ENCODE measurements at places on chromosomes 7 and 10.

DNA sequence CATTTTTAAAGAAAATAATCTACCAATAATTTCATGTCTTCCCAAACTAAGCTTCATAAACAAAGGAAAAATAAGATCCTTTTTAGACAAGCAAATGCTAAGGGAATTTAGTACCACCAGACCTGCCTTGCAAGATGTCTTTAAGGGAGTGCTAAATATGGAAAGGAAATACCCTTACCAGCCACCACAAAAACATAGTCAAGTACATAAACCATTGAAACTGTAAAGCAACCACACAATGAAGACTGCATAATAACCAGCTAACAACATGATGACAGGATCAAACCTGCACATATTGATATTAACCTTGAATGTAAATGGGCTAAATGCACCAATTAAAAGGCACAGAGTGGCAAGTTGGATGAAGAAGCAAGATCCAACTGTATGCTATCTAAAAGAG, 586.5 kb upstream of the NRG3 start:
- no peak for DNase-seq

GRCh38 chr10:100382553-100382952, 35.5 kb downstream of the SCD start:
- DNase-seq: no peak

DNA sequence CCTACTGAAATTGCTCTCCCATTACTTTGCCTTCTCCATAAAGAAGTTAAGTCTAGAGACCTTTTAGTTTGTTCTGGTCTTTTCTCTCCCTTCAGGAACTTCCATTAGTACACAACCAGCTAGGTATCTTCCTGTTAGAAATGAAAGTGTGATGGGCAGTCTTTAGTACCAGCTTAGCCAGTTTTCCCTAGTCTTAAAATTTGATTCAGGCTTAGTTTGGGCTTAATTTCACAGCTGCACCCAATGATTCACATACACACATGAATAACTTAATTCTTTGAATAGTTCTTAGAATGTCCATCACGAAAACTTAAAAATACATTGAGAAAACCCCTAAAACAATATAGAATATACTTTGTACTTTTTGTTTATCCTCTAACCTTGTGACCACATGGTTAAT, 2.4 kb upstream of the PPP1R9A start:
- DNase-seq: no peak

DNA sequence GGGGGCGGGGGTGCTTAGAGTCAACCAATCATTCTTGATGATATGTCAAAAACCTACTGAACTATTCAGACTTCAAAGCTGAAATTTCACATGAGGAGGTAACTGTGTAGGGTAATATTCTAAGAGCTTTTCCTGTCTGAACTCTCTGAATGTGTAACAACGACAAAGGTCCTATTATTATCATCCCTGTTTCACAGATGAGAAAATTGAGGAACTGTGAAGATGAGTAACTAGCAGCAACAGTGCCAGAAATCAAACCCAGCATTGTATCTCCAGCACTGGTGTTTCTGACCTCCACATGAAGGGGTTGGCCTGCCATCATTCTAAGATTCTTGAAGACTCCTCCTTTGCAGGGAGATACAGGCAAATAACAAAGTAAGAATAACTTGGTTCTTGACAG, 294.7 kb upstream of the AOAH start:
- DNase-seq: no peak

- no peak for DNase-seq
Observed at GRCh38 chr10:77602231-77602912, 35.2 kb downstream of the KCNMA1 start.

DNA sequence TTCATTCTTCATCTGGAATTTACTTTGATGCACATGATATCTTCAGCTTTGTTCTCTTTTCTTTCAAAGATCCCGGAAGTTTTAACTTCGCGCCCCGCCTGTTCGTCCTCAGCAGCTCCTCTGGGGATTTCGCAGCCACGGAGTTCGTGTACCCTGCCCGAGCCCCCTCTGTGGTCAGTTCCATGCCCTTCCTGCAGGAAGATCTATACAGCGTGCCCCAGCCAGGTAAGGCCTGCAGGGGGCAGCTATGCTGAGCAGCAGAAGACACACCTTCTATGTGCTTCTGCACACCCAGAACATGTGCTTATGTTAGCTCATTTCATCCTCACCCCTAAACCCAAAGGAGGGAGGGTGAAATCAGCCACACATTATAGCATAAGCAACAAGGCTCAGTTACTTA, 79.7 kb upstream of the LYZL2 start:
- DNase-seq: no peak

DNA sequence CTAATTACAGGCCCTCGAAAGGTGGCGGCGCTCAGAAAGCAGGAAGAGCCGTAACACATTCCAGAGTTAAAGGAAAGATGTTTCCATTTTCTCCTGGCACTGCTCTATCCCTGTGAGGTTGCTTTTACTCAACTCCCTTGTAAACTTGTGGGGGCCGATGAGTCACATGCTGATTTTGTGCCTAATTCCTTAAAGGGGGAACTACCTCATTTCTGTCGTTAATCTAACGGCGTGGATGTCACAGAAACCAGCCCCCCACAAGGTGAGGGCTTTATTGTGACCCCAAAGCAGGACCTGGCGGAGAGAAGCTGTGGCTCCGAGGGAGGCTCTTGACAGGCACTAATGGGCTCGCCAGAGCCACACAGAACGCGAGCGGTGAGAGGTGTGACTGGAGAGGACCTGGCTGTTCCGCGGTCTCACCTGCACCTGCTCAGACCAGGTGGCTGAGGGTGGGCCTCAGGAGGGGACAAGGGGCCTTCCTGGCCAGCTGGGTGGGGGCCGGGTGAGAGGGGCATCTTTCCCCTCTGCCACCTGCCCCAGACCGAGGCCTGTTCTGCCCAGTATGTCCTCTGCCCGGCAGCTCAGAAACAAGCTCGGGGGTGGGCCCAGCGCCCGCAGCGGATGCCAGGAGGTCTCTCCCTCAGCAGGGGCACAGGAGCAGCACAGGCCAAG, 50.9 kb downstream of the CALML3 start:
- no peak for DNase-seq

- DNase-seq: no peak
Observed at GRCh38 chr10:61921143-61921542, 19.6 kb downstream of the ARID5B start.

- DNase-seq: no peak
Observed at GRCh38 chr7:6278749-6279310, 6.4 kb upstream of the CYTH3 start.

All from kidney epithelial cell (primary cell).